NCI-H510A (cell line): ENCODE measurements at places on chromosomes 5 and 9.

- no peak for DNase-seq
These were observed 83.3 kb downstream of the GIN1 start for GRCh38 chr5:103036601-103037000.

GRCh38 chr9:75866273-75866871 is 24.1 kb upstream of the PCSK5 start:
- no peak for DNase-seq

- DNase-seq = no peak
These were observed 31.6 kb downstream of the CDH6 start for GRCh38 chr5:31225118-31225517.

DNA sequence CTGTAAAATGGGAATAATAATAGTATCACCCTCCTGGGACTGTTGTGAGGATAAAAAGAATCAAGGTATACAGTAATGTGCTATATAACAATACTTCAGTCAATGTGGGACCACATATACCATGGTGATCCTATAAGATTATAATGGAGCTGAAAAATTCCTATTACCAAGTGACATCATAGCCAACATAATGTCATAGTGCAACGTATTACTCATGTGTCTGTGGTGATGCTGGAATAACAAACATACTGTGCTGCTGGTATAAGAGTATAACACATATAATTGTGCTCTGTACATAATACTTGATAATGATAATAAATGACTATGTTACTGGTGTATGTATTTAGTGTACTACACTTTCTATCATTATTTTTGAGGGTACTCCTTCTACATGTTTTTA is 38.1 kb downstream of the LIFR start:
- no peak for DNase-seq

GRCh38 chr9:108662956-108663355 is 192.8 kb downstream of the ACTL7B start:
- DNase-seq = no peak

GRCh38 chr9:90969021-90969675 is 167.5 kb downstream of the SYK start:
- peak; percentile 88 for DNase-seq

DNA sequence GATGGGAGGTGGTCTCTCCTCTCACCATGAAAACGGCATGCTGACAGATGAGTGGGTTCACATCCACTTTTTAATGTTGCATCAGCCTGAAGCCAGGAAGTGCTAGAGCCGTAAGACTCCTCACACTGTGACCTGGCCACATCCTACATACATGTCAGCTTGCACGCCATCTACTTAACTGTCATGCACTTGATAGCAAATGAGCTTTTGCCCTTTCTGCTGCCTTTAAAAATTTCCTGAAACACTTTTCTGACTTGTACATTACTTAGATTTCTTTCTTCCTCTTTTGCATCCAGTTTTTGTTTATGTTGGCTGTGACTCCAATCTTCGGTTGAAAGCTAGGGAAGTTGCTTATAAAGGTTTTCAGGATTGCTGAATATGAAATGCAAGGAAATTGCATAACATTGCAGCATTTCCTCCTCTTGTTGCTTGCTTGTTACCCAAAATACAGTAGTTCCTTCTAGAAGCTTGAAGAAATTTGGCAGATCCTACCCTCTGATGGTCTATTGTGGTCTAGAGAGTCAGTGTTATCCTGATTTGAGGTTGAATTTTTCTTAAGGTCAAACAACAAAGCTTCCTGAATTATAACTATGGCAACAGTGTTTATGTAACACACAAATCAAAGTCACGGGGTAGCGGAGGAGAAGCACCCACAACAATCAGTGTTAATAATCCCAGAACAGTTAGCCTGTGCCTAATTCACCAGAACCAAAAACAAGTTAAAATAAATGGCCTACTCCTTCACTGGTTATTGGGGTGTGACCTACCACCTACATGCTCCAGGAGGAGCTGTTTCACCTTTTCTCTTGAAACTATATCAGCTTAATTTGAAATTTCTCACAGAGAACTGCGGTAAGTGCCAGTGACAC is 232.5 kb downstream of the ARHGAP26 start:
- no peak for DNase-seq

DNA sequence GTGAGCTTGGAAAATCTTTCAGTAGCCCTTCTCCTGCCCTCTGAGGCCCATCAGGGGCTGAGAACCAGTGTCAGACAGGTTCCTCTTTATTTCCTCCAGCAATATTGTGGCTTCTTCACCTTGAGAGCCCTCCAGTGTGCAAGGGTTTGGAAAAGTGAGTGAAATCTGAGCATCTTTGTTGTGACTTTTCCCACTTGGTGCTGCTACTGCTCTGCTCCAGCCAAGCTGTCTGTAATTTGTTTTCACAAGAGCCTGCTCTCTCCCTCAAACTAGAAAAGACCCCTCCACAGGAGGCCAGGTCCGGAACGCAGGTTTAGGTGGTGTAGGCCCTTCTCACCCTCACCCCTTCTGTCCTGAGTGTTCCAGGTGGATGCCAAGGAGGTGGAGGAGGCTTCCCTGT is 57.4 kb upstream of the SPRY4 start:
- no peak for DNase-seq
